Esophagus squamous epithelium (tissue), 5 donors: ENCODE measurements at places on chromosomes 12 and 14.

GRCh38 chr14:94392510-94392935 lies 4.1 kb upstream of the SERPINA1 start:
- DNase-seq, result no peak

GRCh38 chr12:102948941-102949352 lies 8.5 kb upstream of the ASCL1 start:
- no peak for DNase-seq

- DNase-seq, result no peak
Observed at GRCh38 chr14:32311294-32312009, 17.6 kb upstream of the AKAP6 start.

DNA sequence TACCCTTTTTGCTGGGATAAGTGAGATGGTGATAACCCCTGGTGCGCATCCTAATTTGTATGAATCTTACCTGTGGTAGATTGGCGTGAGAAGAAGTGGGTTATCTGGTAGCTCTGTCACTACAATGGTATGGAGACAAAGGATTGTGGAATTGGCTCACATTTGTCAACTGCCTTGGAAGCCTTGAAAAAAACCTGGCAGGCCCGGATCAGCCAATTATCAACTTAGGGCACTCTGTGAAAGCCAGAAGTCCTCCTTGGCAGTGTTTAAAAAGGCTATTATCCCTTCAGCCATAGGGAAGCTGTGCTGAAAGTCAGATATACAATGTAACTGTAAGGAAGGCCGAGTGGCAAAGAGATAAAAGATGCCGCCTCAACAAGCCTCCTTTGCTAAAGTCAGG lies 56.5 kb downstream of the WASHC3 start:
- DNase-seq, result no peak

DNA sequence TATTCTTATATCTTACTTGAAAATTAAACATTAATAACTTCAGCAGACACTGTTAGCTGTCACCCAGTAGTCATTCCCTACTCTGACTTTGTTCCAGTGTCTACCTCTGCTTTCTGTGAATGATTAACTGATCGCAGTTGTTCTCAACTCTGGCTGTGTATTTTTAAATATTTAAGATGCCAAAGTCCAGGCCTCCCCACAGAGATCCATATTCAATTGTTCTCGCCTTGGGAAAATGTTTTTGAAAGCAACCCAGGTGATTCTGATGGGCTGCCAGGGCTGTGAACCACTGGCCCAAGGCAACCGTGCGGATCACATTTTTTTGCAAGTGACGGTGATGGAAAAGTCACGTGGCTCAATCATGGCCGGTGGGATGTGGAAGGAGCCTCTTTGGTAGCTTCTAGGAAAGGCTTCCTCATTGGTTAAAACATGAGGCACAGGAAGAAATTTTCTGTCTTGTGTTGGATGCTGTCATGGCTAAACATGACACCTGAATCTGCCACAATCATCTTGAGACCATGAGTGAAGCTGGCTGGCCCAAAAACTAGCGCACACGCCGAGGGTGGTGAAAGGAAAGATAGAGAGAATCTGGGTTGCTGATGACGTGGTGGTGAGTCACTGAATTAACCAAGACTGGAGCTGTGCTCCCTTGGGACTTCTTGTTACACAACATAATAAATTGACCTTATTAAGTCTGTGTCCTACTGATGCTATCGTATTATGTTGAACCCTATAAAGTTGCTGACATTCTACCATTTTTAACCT lies 37.2 kb downstream of the RDH12 start:
- no peak for DNase-seq

- no peak for DNase-seq
Observed at GRCh38 chr14:21168055-21168454, 12.2 kb upstream of the OR5AU1 start.

DNA sequence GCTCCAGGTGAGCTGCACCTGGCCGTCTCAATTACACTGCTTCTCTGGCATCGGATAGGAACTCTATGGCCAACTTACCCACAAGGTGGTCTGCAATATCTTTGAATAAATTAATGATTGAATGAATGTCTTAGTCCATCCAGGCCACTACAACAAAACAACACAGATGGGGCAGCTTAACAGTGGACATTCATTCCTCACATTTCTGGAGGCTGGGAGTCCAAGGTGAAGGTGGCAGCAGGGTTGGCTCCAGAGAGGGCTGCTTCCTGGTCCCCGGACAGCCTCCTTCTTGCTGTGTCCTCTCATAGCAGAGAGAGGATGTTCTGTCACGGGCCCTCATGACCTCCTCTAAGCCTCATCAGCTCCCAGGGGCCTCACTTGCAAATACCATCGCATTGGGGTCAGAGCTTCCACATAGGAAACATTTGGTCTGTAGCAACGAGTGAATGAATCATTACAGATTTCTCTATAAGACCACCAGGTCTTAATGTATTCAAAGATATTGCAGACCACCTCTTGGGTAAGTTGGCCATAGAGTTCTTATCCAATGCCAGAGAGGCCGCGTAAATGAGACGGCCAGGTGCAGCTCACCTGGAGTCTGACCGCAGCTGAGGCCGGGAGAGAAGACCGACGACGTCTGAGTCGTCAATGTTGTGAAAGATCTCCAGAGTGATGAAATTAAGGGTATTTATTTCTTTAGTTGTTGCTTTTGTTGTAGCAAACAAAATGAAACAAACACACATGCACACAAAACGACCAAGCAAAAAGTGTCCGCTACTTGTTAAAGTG lies 182.7 kb upstream of the C14orf180 start:
- DNase-seq, result no peak

DNA sequence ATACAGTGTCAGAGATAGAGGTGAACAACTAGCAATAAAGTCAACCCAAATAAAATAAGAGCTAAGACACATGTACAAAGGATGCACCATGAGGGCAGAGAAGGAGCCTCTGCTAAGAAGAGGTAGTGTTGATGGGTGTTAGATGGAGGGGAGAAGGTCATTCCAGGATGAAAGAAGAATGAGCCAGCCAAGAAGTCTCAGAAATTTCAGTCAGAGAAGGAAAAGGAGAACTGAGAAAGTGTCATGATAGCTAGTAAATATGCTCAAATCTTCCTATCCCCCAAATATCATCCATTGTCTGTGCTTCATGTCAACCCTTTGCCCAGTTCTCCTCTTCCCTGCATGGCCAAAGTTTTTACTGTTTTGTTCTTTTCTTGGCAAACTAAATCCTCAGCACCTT lies 225.2 kb upstream of the BTG1 start:
- DNase-seq, result no peak

- no peak for DNase-seq
Observed at GRCh38 chr12:94041850-94042249, 106.5 kb upstream of the PLXNC1 start.

DNA sequence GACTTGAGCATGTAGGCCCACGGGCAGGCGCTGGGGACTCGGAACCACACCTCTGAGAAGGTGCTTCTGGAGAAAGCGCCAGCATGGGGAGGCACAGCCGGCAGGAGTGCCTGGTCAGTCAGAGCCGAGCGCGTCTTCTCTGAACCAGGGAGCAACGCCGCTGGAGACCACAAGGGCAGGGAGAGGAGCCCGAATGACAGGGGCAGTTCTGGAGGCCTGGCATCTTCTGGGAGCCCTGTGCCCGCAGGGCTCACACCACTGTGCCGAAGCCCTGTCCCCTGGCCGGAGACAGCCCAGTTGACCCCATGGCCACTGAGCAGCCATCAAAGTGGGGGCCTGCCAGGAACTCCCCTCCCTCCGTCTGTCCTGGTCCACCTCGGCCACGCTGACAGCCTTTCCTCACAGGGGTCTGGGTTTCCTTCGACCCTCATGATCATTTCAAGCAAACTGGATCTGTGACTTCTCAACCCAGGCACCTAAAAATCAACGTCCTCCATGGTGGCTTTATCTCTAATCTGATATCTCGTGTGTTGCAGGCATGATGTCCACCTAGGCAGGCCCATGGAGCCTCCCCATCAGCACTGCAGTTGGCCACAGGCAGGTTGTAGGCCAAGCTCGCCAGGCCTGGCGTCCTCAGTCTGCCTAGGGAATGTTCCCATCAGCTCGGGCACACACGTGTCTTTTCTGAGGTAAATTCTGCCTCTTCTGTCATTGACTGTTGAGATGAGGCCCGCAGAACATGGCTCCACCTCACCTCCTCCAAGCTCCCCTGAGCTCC lies 299.3 kb upstream of the RTL1 start:
- no peak for DNase-seq

DNA sequence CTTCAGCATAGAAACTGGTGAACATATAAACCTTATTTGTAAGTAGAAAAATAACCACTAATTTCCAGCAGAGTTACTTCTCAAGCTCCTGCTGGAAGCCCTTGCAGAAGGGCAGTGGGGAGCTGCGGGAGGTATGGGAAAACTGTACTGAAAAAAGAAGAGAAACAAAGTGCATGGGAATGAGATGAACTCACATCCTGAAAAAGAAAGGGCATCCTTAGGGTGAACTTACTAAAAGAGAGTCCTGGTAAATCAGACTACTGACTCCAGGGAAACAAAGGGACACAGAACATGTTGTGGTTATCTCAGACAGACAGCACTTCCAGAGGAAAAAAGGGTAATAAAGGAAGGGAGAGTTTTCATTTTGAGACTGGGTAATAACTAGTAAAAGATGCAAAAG lies 515.1 kb downstream of the RPL10L start:
- no peak for DNase-seq

DNA sequence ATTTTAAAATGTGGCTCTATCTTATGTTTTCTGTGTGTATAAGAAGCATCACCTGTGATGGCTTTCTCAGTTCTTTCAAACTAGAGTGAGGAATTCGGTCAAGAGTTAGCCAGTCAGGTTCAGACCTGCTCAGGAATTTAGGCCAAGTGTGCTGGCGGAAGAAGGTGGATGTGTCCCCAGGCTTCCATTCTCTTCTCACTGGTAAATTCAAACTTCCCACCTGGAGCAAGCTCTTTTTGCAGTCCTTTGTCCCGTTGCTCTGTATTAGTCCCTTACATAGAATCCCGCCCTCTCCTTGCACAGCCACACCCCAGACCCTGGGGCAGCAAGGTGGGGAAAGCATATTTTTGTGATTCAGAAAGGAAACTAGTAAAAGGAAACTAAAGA lies 124.7 kb upstream of the PWP1 start:
- DNase-seq, result no peak

DNA sequence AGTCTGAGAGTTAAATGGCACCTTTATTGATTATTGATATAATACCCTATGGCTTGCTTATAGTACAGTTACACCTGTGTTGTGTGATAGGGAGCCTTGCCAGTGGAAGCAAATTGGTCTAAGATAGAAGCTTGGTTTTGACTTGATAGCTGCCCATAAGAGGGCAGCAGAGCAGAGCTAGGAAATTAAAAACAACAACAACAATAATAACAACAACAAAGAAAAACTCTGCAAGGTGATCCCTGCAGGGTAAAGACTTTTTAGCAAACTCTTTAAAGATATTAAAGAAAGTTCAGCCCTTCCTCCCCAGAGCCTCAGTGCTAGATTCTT lies 18.0 kb upstream of the RNASE10 start:
- DNase-seq, result no peak
